ENCODE measurements at places on chromosomes 7 and 10.

DNA sequence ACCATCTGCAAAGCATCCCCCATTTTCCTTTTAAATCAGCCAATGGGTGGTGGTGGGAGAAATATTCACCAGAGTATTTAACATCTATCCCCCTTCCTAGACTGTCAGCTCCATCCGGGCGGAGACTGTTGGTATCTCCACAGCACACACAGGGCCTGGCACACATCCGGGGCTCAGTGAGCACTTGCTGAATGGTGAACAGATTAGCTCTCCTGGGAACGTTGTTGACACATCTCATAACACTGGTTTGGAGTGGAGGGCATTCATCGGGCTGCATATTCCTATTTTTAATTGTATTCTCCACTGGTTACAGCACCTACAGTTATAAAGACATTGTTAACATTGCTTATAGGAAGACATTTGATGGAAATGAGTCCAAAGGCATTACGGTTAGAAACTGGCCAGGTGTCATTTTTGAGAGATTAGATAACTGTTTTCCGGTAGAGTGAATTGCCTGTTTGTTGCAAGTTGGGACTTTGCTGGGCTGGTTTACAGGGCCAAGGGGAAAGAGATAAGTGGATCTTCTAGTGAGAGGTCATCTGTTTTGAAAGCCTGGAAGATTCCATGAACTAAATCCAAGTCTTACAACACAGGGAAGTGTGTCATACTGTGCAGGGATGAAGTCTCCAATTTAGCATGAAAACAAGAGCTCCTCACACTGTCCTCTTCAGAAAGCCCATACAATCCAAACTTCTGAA, 101.8 kb downstream of the EGFR start:
- DNase-seq, result no peak

- DNase-seq, result no peak
Measured at GRCh38 chr7:12488341-12488740, 82.2 kb upstream of the SCIN start.

- DNase-seq, result no peak
Measured at GRCh38 chr10:110370006-110370405, 65.3 kb upstream of the SMNDC1 start.

GRCh38 chr7:115822801-115823200, 207.8 kb downstream of the TFEC start:
- no peak for DNase-seq

DNA sequence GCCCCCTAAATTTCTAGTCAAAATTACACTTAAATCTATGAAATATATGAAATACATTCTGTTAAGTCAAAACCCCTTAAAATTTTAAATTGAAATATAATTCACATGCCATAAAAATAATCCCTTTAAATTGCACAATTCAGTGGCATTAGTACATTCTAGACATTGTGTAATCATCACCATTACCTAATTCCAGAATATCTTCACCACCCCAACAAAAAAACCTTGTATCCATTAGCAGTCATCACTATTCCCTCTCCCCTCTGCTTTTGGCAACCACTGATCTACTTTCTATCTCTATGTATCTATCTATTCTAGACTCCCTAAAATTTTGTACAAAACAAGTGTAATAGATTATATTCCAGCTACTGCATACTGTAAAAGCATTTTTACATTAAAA, 261.2 kb downstream of the GLI3 start:
- DNase-seq, result no peak

DNA sequence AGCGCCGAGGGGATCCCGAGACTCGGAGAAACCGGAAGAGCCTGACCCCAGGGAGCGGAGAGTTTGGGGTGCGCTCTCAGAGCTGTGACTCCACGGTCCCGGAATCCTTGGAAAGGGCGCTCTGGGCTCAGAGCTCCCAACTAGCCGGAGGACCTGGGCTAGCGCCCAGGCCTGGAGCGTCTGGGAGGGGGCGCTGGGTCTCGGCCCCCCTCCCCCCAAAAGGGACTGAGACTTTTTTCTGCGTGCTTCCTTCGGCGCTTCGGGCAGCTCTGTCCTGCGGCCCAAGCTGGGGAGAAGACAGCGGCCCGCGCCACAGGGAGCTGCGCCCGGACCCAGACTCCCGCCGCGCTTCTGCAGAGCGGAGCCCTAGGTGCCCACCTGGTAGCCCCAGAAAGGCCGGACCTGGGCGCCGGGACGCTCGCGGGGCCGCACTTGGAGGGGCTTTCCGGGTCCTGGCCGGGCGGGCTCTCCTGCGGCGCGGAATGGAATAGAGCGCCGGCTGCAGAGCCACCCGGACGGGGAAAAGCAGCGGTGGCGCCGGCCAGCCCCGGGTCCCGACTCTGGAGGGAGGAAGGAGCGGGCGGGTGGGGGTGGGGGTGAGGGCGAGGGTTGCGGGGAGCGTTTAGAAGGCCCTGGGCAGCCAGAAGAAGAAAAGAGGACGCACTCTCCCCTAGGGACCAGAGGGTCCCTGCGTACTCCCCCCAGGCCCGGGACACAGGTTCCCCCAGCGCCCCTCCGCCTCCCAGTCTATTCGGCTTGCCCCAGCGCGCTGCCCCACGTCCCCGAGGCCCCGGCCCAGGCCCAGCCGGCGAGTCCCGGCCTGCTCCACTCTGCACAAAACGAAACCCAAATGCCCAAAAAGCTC, 4.7 kb downstream of the ZNF503 start:
- DNase-seq, result no peak

- no peak for DNase-seq
Measured at GRCh38 chr10:126235091-126235978, 152.9 kb downstream of the ADAM12 start.

- no peak for DNase-seq
Measured at GRCh38 chr7:116569737-116570136, 44.9 kb downstream of the CAV1 start.

- DNase-seq, result no peak
Measured at GRCh38 chr10:131982185-131982756, 548 bp upstream of the BNIP3 start.

DNA sequence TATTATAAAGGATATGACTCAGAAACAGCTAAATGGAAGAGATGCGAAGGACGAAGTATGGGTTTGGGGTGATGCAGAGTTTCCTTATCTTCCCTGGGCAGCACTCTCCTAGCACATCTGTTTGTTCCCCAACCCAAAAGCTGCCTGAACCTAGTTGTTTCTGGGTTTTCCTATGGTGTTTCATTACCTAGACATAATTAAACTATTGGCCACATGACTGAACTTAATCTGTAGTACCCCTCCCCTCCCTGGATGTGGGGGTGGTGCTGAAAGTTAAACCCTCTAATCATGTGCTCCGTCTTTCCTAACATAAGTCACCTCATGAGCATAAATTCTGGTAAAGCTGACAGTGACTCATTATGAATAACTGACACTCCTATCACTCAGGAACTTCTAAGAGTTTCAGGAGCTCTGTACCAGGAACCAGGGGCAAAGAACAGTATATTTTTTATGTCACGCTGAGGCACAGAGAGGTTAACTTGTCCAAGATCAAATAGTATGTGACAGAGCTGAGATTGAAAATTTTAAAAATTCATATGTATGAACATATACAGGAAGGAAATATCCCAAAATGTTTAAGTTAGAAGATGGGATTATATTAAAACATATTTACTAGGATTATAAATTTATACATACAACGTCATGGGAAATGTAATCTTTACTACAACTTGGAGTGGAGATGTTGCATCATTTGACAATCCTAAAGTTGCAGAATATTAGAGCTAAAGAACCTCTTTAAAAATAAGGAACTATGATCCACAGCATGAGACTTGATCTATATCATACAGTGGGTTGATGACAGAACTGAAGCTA, 4.8 kb downstream of the STRIP2 start:
- DNase-seq, result no peak

DNA sequence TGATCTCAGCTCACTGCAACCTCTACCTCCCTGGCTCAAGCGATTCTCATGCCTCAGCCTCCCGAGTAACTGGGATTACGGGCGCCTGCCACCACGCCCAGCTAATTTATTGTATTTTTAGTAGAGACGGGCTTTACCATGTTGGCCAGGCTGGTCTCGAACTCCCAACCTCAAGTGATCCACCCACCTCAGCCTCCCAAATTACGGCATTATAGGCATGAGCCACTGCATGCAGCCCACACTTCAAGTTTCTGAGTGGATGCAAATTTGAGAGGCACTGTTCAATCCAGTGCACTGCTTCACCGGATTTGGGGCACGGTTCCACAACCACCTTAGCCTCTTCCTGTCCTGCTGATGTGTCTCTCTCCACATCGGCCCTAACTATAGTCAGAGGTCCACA, 16.5 kb downstream of the CNPY1 start:
- DNase-seq, result no peak

GRCh38 chr7:40749877-40750276, 615.1 kb downstream of the SUGCT start:
- no peak for DNase-seq

- no peak for DNase-seq
Measured at GRCh38 chr10:84473136-84473535, 144.7 kb downstream of the CCSER2 start.

DNA sequence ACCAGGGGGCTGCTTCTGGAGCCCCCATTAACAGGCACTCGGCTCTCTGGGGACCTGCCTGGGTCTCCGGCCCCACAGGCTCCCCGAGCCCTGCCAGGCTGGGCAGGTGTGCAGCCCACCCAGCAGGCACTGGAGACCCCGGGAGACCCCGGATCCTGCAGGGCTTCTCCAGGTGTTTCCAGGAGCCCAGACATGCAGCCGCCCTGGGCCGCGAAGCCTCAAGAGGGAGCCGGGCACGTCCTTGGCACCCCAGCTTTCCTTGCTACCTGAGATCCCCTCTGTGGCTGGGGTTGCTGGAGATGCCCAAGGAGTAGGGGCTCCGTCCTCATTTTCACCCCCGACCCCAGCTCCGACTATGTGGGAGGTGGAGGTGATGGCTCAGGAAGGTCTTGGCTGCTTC, 7.7 kb upstream of the AMZ1 start:
- DNase-seq, result no peak

GRCh38 chr7:83109352-83109751, 53.3 kb downstream of the PCLO start:
- DNase-seq, result no peak

- no peak for DNase-seq
Measured at GRCh38 chr7:130701650-130702049, 15.3 kb upstream of the TSGA13 start.

GRCh38 chr10:86661161-86662025, 6.9 kb upstream of the LDB3 start:
- no peak for DNase-seq

DNA sequence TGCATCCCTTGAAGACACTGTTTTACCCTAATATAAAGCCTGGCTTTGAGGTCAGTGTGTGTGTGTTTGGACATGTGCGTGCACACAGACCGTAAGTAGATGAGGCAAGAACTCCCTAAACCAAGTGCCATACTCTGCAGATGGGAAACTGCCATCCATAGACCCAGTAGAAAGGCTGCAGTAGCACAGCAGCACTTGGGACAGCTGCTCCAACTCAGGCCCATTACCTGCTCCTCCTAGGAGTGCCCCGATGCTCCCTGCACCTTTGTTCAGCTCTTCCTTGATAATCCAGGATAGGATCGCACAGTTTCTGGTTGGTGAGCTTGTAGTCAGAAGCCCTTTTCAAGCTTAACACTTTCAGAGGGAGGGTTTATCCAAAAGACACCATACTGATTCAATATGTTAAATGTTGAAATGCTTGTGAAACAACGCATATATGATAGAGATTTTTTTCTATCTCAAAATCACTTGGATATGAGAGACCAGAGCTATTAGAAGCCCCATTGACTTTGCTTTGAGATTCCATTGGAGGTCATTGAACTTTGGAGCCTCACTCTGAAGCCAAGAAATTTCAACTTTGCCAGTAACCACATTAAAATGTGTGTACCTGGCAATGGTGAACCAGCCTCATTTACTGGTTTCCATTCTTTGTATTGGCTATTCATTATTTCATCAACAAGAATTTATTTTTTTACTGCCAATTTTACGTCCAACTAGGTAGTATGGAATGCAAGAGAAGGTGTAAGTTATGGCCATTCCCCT, 757.0 kb upstream of the GALNT17 start:
- DNase-seq, result no peak

DNA sequence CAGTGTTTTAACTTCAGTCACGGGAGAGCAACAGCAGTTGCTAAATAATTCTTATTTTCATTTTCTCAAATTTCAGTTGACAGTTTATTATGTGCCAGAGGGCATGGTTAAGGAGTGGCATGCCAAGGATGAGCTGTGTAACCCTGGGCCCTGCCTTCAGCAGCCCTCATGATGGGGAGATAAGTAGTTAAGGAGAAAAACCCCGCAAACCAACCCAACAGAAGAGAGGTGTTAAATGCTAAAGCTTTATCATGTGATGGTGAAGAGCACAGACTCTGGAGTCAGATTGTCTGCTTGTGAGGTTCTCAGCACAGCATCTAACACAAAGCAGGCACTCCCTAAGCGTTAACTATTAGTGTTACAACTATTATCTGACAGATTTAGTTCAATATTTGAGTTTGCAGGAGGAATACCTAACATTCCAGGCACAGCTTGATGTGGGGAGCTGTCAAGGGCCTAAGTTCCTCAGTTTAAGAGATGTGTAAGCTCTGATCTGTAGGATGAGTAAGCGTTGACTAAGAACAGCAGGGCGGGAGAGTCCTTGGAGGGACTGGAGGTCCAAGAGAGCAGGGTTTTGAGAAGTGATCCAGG, 29.6 kb downstream of the STAM start:
- DNase-seq, result no peak

DNA sequence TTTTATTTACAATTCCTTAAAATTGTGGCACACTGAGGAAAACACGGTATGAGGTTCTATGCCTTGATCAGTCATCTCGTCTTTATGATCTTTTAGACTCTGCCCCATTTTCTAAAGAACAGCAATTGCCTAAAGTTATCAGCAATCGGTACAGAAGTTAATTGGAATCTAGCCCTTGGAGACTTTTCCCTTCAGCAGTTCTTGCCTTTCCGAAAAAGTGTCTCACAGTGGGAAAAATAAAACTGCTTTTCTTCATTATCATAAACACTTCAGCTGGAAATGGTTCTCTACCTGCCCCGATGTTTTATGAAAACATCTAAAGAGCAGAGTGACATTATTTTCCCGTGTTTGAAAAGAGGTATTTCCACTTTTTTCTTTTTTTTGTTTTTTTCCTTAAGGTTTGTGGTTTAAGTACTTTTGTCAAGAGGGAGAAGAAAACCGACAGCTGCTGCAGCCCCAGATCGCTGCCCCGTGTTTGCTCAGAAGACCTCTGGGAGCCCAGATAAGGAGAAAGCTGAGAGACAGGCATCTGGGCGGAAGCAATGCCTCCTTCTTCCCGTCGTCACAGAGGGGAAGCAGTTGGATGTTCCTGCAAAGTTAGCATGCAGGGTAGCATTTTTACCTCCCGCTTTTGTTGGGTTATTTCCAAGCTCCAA, 149.7 kb downstream of the FRMD4A start:
- no peak for DNase-seq

- no peak for DNase-seq
Measured at GRCh38 chr10:33746836-33747268, 412.4 kb upstream of the NRP1 start.

GRCh38 chr7:66296001-66296521, 90.9 kb downstream of the TPST1 start:
- DNase-seq, result no peak

DNA sequence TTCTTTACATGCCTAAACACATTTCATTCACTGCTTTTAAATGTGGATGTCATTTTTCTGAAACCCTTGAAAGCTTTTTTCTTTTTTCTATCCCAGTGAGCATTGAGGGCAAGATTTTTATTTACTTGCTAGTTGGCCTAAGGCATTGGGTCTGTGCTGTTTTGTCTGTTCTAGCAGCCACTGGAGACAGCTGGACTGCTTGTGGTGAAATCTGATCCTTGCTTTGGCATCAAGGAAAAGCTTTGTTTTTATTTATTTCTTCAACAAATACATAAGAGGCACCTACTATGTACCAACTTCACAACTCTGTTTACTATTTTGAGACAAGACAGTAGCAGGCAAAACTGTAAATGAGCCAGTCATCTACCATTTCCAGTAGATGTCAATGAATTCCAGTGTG, 28.4 kb upstream of the PDLIM1 start:
- DNase-seq, result no peak
